ENCODE measurements at places on chromosomes 6 and 20.

DNA sequence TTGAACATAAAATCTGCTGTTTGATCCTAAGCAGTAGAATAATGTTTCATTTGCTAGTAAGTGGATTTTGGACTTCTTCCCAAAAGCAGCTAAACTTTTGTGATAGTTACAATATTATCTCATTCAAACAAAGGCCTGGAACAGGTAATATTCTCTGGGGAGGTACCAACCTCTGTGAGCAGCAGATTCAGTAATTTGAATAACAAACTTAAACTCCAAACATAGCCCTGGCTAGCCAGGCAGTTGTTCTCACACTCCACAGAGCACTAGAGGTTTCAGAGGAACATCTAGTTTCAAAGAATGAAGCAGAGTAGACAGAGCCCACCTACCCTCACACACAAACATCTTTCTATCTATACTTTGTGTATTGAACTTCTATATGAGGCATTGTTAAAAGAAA lies 40.9 kb downstream of the LGSN start:
- no peak for DNase-seq

DNA sequence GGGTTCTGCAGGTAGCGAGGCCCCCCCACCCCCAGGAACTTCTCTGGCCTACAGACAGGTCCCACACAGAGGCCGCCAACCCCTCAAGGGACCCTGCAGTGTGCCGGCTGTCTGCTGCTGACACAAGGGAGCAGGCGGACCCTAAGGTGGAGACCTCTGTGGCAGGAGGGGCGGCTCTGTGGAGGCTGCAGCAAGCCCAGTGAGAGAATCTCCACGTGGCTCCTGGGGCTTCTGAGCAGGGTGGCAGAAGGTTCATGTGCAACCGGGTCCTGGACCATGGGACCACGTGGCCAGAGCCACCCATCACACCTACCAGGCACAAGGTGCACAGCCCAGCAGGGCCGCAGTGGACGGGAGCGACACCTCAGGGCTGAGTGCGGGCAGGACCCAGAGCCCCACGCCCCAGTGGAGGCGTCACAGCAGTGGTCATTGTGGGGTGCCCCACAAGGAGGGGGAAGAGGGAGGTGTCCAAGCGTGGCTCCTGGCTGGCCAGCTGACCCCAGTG lies 4.3 kb downstream of the ARFRP1 start:
- no peak for DNase-seq

DNA sequence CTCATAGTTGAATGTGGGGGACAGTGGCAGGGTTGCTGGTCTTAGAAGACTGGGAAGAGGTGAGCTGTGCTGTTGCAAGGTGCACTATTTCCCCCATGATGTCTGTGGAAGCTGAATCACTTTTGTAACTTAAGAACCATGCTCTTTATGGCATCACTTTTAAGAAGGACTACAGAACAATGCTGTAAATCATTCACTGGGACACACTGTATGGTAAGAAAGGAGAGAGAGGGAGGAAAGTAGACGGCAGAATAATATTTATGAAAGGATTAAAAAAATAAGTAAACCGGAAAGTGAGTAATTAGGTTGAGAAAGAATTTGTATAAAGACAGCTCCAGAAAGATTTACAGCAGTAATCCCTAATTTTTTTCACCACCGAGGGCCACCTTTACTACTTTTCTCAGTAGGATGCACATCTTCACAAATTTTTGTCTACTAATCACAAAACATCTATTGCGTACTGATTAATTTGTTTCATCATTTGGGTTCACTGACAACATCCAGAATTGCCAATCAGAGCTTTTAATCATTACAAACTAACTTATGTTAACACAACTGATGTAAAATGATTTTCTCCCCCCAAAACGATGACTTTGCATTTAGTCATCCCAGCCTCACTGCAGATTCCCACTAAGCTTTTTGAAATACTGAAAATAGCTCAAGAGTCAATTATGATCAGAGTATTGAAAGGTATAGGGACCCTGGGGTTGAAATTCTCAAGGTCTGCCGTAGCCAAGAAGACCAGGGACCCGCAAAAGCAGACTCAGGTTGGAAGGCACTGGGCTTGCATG lies 560.7 kb upstream of the NOX3 start:
- DNase-seq: no peak

DNA sequence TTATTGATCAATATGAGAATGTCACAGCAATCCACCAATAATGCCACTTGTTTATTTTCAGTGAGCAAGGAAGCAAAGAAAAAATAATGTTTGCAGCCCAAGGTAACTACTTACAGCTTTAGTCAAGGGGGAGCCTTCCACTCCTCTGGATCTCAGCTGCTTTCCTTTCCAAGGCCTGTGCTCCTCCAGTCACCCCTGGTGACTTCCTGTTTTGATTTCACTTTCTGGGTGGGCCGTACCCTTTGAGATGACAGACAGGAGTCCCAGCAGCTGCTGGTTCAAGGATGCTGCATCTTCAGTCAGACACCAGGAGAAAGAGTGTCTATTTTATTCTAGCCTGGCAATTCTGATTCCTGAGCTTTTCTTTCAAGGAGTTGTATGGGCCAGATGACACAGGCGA lies 5.6 kb upstream of the VNN2 start:
- DNase-seq: no peak

DNA sequence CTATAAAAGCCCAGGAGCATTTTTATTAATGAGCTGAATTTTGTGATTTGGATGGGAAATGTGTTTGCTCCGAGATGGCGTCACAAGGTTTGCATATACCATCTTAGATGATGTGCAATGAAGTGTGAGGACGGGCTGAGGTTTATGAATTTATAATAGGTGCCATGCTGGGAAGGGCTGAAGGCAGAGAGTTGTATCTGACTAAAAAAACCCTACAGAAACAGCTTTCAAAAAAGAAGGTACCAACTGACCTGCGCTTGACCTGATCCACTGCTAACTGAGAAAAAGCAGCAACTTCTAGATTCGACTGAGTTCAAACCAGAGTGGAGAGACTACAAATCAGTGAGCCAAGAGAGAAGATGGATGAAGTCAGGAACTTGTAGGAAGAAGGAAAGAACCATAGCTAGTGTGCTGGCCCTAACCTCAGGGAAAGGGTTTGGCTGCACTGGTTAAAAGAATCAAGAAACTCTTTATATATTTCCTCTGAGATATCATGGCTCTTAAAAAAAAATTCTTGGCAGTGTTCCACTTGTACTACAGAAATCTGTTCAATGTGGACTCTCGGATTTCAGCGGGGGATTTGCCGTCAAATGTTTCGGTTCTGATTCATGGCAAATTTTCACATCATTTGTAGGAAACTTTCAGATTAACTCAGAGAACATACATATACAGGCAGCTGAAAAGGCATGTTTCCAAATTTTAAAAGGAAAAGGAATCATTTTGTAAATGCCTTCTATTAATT lies 56.5 kb upstream of the HDGFL1 start:
- no peak for DNase-seq

GRCh38 chr6:79947191-79948186 lies at the start of gene ELOVL4:
Gene ELOVL4 (minus strand): TSS chr6:79947553. CDS start chr6:79947279, 274 bp downstream.
- DNase-seq: no peak

GRCh38 chr6:113428702-113429101 lies 428.4 kb upstream of the MARCKS start:
- DNase-seq: no peak

GRCh38 chr6:97820400-97820799 lies 537.4 kb upstream of the MMS22L start:
- DNase-seq: no peak

DNA sequence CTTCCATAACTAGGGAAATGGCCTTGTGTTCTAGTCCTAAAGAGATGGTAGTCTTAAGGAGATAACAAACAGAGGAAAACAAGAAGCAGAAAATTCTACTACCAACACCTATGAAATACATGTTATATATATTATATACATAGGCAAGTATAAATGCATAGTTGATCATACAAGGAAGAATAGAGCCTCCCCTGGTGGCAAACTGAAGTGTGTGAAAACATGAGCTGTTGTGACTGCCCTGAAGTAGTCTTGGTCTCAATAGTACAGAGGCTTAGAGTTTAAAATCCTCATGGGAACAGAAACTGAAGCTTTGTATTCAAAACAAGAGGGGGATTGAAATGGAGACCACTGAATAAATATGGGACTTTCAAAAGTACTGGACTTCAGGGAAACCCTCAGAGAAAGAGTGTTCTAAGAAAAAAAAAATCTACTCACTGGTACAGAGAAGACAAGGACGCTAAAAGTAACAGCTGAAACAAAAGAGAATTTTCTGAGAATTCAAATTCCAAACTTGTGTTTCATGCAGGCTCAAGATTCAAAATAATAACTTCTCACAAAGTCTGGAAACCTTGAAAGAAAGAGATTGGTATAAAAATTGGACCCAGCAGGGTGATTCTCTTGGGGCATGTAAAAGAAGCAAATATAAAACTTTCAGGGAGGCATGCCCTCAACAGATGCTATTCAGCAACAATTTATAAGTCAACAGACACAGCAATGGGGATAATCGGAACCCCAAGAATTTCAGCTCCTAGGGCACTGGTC lies 59.7 kb upstream of the SAMD3 start:
- no peak for DNase-seq

DNA sequence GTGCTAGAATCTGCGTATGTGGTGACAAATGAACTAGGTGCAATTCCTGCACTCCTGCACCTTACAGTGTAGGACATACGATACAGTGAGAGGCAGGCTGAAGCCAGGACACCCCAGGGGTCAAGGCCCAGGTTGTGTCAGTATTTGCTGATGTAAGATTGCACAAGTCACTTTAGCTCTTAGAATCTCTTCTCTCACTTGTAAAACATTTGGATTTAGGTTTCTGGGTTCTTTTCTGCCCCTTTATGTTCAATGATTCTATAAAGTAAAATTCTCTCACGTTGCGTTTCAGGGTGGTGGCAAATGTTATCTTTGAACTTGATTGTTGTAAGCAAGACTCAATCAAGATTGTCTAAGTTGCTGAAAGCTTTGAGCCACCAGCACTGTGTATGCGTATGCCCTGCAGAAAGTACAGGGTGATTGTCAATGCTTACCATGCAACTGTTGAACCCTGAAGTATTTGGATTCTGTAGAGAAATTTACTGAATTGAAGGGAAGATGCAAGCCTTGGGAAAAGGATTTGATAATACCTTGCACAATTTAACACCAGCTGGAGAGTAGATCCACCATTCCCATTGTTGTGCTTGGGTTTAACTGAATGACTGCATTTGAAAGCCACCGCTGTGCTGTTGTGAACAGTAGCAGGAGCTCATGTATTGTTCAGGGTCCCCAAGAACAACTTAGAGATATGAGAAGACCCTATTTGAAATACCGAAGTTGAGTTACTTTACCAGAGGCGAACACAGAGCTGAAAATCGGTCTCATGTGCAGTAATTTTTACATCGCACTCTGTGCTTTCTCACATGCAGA lies 106.1 kb upstream of the CITED2 start:
- no peak for DNase-seq
